ENCODE measurements at places on chromosomes 1 and 21.

DNA sequence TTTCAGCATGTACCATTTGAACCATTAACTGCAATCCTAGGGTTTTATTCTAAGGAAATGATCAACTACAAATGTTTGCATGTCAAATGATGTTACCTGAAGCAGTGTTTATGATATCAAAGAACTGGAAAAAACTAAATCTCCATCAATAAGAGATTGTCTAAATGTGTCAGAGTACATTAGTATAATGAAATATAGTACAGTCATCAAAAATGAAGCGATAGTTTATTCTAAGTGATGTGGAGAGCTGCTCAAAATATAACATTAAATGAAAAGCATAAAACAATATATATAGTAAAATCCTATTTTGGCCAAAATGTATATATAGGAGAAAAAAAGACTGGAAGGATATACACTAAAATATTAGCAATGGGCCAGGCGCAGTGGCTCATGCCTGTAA, 24.0 kb downstream of the AKNAD1 start:
- no peak for DNase-seq

- no peak for DNase-seq
Measured at GRCh38 chr1:159949123-159949522, 3.7 kb upstream of the IGSF9 start.

- DNase-seq, result no peak
Measured at GRCh38 chr1:222852326-222852725, 37.5 kb downstream of the DISP1 start.

DNA sequence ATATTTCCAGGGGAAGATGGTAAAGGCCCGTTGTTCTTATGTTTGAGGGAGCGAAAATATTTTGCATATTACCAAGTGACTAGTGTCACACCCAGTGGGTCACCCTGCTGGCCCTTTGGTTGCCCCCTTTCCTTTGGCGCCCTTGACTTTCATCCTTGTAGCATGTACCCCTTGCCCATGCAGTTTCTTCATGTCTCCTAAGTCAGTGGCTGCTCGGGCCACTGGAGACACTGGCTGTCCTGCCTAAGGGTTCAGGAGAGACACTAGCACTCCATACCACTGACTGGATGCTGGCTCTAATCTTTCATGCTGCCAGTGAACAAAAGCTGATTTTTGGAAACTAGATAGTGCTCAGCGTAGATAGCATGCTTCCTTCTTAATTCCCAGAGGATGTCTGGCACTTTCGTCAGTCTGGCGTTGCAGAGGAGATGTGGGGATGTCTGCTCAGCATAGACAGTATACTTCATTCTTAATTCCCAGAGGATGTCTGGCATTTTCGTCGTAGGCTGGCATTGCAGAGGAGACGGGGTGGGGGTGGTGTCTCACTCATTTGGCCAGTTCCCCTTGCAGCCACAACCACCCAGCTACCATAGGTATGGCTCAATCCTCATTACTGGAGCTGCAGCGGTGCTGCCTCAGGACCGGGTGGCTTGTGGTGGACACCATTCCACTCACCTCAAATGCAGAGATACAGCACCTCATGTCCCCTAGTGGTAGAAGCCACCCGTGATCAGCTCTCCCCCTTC, 770.9 kb upstream of the TPTE start:
- no peak for DNase-seq

GRCh38 chr1:209822706-209823105, 5.1 kb upstream of the UTP25 start:
- DNase-seq, result no peak

- no peak for DNase-seq
Measured at GRCh38 chr1:25063591-25064416, 133.7 kb upstream of the RUNX3 start.

DNA sequence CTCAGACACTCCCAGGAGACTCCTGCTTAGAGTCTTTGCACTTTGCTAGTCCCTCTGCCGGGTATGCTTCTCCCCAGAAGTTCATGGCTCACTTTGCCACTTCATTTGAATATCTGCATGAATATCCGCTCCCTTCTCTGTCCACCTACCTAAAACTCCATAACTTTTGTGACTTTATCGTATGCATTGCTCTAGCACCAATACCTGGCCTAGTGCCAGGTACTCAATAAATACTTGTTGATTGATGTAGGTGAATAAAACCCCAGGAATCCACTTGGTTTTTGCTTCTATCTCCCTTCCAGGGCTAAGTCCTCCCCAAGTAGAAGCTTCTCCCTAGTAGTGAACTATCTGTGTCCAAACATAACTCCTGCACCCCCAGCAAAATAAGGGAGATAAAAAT, 27.8 kb upstream of the CTTNBP2NL start:
- no peak for DNase-seq

GRCh38 chr21:20086508-20086907, 911.7 kb upstream of the NCAM2 start:
- DNase-seq, result no peak

DNA sequence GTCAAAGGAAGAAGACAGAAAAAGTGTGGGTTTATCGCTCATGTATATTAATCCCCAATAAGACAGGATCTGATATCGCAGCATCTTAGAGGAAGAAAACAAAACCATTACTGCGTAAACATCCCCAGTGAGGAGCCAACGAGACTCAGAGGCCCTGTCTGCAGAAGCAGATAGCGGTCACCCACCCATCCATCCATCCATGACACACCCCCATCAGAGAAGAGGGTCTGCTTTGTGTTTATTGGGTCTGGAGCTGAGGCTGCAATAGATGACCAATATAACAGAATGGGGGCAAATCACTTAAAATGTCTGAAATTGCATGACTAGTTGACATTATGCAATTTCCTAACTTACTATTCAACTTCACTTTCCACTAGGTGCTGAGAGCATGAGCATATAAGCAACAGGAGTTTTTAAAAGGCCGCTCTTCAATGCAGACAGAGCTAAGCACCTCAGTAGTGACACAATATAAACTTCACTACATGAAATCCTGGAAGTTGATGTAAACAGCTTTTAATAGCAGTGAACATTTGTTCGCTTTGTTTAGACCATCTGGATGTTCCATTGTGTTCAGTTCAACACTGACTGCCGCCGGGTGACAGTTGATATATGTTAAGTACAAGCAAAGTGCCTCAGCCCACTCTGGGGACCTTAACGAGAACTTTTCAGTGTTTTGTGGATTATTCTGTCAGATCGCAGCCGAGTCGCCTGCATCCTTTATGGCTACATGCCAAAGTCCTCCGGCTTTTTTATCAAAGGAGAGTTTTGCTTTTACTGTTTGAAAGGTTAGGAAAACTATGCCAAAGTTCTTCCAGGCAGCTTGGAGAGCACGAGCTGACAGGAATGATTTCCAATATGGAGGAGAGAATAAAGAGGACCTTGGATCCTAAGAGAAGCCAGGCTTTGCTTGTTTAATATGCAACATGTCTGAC, 167.5 kb downstream of the ZNF281 start:
- no peak for DNase-seq

DNA sequence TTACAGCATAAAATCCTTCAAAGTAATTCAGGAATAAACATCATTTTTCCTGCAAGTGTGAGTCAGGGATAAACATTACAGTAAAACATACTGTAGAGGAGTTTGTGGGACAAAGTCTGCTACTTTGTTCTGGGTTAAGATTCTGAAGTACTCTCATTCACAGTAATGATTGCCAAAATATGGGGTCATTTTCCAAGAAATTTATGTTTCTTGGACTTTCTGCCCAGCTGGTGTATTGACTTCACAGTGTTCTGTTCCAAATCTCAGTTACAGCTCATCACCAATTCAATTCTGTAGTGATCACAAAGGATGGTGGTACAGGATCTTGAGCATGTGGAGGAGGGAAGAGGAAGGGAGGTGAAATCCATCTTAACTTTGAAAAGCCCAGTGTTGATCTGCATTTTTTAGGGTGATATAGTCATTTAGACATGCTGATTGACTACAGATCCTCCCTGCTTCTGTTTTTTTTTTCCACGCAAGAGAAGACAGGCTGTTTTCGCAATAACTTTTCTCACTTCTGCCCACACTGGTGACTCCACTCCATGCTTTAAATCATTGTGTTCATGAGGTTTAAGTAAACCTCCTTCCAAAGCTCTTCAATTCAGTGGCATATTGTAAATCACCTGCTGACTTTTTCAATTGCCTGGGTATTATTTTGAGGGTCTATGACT, 60.4 kb upstream of the C1orf53 start:
- DNase-seq, result no peak

DNA sequence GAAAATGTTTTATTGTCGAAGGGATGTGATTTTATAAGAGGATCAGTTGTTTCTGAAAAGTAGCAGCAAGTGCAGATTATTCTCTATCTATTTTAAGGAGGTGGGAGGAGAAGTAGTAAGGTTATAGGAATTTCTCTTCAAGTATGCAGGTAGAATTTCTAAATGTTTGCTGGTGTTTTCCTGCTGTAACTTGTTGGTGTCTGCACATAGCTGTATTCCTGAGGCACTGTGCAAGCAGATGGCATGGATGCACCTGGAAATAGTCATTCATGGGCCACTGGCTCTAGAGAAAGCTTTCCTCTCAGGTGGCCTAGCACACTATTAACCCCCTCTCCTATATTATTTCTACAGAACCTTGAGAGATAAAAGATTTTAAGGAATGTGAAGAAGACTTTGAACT, 30.3 kb upstream of the PODN start:
- no peak for DNase-seq

DNA sequence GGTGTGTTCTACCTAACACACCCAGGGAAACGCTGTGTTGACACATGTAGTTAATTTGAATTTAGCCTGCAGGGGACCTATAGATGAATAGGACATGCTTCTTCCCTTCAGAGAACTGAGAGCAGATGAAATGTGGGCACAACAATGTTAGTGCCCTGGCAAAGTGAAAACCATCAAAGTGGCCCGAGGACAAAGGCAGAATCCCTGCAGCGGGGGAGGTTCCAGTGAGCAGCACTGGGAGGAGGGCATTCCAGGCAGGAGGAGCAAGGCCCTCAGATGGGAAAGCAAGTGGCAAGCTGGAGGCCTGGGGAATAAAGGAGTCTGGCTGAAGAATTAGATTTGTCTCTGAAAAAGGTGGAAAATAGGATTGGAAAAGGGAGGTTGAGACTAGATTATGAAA, 37.2 kb downstream of the C1orf94 start:
- no peak for DNase-seq

DNA sequence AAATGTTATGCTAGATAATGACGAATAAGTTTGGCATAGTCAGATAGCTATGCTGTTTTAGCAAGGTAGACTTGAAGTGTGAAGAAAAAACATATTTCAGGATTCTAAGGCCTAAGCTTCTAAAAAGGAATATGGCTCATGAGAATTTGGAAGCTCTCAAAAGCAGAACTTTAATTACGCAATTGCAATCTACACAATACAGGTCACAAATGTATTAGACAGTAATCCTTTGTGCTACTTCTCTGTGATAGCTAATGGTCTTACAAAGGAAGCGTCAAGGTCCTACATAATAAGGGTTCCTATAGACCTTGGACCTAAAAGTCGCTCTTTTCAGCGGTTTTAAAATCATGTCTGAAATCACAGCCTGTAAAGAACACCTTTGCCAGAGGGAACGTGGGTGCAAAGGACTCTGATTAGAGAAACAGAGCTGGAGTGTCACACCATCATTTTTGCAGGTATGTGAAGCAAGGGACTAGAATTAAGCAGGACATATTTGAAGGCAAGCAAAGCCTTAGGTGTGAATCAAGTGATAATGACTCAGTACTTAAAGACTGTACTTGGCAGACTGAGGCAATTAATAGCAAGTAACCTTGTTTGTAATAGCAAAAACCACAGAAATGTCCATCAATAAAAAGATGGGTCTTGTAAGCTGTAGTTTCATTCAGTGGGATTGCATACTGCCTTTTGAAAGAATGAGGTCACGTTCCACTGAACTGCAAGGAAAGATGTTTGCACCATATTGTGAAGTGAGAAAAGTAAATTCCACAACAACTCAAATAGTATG, 420.2 kb downstream of the KCTD3 start:
- DNase-seq, result no peak

GRCh38 chr1:14313731-14314431, 284.6 kb upstream of the KAZN start:
- no peak for DNase-seq

DNA sequence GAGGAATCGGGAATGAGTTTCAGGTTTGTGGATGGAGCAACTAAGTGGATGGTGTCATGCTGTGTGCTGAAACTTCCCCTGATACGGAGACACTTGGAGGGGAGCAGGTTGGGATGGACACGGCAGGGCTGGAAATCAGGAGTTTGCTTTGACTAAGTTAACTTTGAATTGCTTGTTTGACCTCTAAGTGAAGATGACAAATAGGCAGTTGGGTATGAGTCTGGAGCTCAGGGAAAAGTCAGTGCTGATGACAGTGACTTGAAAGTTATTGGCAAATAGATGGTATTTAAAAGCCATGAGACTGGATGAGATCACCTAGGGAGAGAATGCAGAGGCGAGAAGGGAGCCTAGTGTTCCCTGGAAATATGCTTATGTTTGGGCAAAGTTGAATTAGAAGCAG, 12.8 kb upstream of the ZSCAN20 start:
- DNase-seq, result no peak

- no peak for DNase-seq
Measured at GRCh38 chr1:217135569-217135915, 412.3 kb upstream of the ESRRG start.

- no peak for DNase-seq
Measured at GRCh38 chr1:180970333-180971079, 52.2 kb downstream of the STX6 start.

DNA sequence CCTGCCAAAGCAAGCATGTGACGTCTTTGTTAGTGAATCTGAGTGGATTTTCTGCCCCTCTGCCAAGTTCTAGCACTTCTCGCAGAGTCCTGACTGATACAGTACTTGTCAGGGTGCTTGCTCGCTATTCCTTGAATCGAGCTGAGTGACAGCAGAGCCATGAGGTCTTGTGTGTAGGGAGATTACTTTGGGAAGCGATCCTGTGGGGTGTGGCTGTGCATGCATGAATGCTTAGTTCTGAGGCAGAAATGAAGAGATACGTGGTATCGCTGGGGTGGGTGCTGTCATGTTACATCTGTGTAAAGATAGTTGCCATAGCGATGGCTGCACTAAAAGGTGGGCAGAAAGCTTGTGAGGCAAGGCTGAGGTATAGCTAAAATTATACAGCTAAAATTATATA, 19.3 kb upstream of the DNAJC28 start:
- no peak for DNase-seq

DNA sequence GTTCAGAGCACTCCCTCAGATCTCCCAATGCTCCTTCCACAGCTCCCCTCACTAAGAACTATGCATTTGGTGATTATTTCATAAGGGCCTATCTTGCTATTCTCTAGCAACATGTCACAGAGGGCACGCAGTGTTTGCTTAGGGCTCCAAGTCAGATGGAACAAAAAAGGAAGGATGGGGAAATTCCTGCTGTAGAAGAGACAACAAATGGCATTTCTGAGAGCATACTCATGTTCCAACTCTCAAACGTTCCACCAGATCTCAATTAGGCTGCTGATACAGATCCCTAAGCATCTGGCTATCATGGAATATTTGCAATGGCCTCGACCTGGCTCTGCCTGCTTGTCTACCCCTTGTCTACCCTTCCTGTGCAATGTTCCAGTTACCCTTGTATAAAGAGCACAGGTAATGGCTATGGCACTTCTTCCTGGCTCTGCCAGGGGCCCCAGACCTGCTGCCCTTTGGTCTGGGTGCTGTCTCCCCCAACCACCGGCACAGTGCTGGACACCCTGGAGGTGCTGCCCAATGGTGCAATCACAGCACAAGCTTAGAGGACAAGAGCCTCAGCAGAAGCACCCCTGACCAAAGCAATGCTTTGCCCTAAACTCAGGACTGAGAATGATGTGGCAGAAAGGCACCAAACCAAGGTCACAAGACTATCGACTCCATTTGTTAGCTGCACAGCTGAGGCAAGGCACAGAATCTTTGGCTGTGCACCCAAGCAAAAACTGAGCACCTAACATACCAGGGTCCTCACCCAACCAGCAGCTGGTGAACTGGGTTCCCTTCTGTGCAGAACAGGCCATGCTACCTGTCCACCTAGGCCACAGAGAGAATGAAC, 3.6 kb downstream of the PARP1 start:
- DNase-seq, result no peak

Data from CD4-positive, alpha-beta T cell treated with Interleukin-17A for 4 hours (primary cell).